ENCODE measurements at places on chromosomes 7 and 10.
A peak's percentile ranks its signal among the peaks of the same experiment; 100 is the strongest.

GRCh38 chr7:111103678-111104274, 12.8 kb downstream of the LRRN3 start:
- no peak for DNase-seq

- no peak for DNase-seq
Observed at GRCh38 chr10:32985775-32986350, 27.8 kb upstream of the ITGB1 start.

DNA sequence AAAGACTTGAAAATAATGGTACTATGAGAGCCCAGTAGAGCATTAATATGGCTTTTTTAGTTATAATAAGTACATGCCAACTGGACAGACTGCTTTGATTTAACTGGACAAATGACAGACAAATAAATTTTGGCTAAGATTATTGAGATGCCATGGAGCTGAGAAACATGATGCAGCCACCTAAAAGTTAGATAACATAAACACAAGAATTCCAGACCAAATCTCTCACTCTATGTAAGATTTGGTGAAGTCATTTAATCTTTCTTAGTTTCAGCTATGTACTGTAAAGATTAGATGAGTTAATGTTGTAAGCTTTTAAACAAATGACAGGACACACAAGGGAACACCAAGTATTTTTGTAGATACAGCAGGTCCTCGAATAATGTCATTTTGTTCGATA, 118.2 kb downstream of the CACNA2D1 start:
- no peak for DNase-seq

DNA sequence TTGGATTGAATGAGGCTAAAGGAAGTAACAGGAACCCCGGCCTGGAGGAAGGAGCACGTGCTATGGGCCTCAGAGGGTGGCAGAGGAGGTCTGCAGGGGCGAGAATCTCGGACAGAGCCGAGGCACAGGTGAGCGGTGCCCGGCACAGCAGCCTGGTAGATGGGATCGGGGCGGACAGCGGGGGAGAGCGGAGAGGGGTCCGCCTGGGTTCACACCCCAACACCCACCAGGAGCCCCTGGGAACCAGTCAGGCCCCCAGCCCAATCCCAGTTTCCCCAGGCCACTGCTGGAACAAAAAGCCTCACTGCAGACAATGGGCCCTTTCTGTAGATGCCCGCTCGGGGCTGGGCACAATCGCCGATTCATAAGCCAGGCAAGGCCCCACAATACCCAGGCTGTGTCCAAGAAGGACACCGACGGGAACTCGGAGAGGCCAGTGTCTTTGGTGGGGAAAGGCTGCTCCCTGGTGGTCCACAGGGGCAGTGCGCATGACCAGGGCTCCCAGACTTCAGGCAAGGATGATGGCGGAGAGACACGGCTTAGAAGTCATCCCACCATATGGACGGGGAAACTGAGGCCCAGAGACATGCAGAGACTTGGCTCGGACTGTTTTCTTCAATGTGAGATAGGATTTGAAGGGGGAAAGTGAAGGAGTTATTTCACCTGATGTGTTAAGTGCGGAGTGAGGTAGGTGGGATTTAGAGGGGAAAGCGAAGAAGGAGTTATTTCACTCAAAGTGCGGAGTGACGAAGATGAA, 106.9 kb upstream of the GPR26 start:
- DNase-seq, result peak; percentile 31

- DNase-seq, result no peak
Observed at GRCh38 chr10:73865107-73865458, 9.3 kb downstream of the CAMK2G start.

GRCh38 chr7:79339208-79339925, 114.1 kb downstream of the MAGI2 start:
- DNase-seq, result no peak

GRCh38 chr7:47236480-47237129, 345.3 kb downstream of the TNS3 start:
- DNase-seq, result no peak

GRCh38 chr7:151425670-151426440, 14.1 kb downstream of the CRYGN start:
- no peak for DNase-seq

DNA sequence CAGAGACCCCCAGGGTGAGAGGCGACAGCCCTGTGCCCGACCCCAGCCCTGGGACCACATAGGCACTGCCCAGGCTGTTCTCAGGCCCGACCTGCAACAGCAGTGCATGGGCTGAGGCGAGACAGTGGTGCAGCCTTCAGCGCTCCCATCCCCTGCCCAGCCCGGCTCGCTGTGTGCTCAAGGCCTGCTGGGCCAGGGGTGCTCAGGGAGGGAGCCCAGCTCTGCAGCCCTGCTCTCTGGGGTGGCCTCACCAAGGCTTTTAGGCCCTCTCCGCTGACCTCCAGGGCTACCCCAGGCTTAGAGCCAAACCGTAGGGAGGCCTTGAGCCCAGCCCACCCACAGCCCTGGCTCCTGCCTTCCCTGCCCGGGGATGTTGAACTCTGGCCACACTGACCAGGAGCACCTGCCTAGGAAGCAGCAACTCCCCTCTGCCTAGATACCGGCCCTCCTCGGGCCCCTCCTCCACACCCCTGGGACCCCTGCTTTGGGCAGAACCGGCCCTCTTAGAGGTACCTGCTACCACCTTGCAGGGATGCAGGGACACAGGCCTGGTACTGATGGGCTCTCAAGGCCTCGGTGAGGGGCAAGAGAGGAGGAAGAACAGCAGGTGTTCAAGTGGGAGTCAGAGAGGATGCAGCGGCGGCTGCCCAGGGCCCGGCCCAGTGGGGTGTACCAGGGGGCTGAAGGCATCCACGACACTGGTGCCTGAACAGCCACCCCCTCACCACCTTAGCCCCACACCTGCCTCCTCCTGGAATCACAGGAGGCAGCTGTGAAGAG, 231.5 kb downstream of the ELFN1 start:
- no peak for DNase-seq

DNA sequence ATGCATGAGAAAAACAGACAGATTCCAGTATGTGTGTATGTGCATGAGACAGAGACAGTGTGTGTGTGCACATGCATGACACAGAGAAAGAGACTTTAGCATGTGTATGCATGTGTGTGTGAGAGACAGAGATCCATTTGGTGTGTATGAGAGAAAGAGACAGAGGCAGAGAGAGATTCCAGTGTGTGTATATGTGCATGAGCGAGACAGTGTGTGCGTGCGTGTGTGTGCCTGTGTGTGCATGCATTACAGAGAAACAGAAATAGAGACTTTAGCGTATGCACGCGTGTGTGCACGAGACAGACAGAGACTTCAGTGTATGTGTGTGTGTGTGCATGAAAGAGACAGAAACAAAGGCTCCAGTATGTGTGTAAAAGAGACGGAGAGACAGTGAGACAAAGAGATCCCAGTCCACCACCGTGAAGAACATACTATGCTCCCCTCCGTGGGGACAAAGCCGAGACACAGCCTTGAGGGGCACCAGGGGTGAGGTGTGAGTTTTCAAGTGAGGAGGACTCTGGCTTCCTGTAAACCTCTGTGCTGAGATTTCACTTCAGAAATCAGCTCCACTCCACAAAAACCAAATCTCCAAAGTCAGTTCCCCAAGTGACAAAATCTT, 188.9 kb downstream of the GRID1 start:
- no peak for DNase-seq

DNA sequence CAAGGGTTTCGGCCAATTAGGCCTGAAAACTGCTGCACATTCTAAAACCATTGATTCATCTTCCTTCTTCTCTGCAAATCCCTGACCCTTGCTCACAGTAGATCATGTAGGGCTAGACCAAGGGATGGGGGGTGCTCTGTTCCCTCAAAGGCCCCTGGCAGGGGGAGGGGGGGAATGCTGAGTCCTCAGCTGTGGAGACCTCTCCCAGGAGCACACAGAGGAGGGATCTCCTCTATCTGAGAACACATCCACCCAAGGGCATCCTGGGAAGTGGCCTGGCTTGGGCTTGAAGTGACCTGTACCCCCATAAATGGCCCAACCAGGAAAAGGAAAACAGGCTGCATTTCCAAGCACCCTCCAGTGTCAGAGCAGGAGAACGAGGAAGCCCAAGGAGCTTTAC, 1.0 kb upstream of the CDHR1 start:
- DNase-seq, result no peak

GRCh38 chr7:96649981-96650380, 59.7 kb downstream of the SEM1 start:
- no peak for DNase-seq

DNA sequence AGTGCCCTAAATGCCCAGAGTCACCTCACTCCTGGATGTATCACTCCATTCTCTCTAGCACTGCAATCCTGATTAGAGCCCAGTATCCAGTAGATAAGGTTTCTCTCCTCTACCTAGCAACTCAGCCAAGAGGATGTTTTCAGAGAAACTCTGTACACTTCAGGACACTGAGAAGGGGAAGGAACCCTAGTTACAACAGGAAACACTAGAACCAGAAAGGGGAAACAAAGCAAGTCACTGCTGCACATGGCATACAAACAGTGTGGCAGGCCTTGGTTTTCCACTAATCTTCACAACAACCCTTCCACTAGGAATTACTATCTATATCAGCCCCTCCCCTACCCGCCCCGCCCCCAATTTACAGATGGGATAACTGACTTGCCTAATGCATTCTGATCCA, 1.6 kb downstream of the FAM204A start:
- DNase-seq, result no peak

- DNase-seq, result no peak
Observed at GRCh38 chr7:128164061-128164954, 76.8 kb upstream of the LEP start.

DNA sequence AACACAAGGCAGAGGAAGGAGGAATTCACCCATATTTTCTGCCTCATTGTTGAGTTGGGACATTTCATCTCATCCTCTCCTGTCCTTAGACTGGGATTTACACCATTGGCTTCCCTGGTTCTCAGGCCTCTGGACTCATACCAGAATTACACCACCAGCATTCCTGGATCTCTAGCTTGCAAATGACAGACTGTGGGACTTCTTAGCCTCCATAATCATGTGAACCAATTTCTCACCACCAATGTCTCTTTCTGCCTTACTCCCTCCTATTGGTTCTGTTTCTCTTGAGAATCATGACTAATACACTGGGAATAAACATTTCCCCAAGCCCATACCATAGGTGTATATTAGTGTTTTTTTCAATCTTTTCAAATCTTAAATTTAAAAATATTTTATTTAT, 2.9 kb upstream of the ZNF33A start:
- DNase-seq, result no peak

GRCh38 chr10:15570738-15571339, 148.9 kb downstream of the ITGA8 start:
- no peak for DNase-seq

- no peak for DNase-seq
Observed at GRCh38 chr10:63300801-63301200, 165.0 kb downstream of the JMJD1C start.

DNA sequence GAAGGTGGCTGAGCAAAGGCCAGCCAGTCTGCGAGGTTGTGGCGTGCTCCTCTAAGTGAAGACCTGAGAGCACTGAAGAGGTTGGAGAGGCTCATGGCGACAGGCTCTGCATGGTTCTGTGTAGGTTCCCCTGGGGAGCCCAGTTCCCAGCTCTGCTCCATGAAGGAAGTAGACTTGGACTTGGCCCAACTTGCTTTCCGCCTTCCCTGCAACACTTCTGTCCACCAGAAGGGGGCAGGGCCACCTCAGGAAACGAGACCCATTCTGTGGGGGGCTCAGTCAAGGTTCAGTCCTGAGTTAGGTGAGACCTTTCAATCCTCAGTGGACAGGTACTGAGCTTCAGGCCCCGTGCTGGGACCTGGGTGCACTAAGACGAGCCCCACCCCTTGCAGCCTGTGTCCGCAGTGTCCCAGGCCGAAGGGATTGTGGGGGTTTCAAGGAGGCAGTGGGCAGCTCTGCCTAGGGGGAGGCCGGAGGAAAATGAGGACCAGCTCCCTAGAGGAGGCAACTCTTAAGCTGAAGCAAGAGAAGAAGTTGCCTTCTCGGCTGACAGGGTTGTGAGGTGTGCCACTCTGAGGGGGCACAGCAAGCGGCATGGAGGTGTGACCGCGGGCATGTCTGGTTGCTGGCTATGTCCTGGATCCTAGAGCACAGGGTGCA, 15.0 kb upstream of the PCBD1 start:
- no peak for DNase-seq

DNA sequence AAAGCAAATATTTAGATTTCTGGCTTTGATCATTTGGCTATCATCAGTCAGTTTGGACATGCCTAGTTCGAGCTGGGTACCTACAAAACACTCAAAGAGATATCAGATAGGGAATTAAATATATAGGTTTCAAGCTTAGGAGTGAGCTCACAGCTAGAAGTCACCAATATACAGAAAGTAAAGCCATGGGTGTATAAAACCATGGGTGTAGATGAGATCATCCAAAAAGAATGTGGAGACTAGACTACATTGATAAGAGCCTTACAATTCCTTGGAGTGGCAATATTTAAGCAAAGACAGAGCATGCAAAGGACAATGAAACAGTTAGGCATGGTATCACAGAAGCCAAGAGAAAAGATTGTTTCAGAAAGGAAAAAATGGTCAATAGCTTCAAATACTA, 7.2 kb upstream of the RALA start:
- DNase-seq, result no peak

- DNase-seq, result no peak
Observed at GRCh38 chr10:52106011-52106410, 208.1 kb upstream of the DKK1 start.

GRCh38 chr10:124002391-124003069, 90.9 kb downstream of the CHST15 start:
- DNase-seq, result no peak

DNA sequence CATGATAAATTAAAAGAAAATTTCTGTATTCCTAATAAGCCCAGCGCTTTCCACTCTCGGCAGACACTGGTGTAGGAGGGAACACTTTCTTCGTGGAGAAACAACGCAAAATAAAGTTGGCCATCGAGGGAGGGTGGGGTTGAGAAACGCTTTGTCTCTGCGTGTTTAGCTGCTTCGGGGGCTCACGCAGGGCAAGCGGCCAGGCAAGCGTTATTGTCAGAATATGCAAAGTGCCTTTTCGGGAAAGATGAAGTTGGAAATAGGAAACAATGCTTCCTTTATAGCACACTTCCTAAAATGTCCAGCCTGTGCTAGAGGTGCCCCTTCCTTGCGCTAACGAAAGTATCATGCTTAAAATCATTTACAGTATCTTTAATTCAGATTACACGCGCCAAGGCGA, 1.9 kb upstream of the EBF3 start:
- no peak for DNase-seq

DNA sequence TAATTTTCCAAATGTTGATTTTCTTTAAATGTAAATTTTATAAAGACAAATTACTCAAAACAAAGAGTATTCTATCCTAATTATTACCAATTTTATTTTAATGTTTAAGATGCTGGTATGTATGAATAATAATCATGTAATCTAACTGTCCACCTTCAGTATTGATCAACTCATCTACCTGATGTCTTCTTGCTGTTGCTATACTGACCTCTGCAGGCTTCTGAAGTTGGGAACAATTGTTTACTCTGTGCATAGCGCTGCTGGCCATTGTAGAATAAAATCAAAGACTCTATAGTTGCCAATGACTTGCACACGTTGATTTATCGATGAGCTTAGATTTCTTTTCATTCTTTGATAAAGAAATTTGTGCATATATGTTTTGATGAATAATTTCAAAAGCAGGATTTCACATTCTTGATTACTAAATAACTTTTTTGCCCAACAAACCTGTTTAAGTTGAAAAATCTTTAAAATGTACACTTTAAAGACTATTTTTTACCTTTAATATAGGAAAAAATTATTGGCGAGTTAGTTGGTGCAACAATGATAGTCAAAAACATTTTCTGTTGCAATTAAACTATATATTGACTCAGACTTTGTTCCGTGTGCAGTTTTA, 282.3 kb downstream of the TFEC start:
- DNase-seq, result no peak

GRCh38 chr7:75849573-75849972, 29.3 kb upstream of the RHBDD2 start:
- no peak for DNase-seq

GRCh38 chr10:3820255-3820654, 35.2 kb upstream of the KLF6 start:
- DNase-seq, result no peak

Measured in effector memory CD4-positive, alpha-beta T cell (primary cell).